ENCODE measurements at places on chromosomes 13 and 19.

DNA sequence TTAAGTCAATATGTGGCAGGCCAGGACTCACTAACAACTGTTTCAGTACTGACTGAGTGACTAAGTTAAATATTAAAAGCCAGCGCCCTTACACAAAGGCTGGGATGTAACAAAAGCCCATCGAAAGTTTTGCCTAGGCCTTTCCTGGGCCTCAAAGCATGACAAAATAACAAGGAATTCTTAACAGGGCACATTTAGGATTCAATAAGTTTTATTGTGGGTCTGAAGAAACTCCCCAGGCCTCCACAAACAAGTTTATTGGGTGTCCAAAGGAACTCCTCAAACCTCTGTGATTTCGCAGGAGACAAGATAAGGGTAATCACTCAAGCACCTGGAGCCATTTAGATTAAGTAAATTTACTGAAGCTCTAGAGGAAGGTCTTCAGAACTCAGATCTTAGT, 130.7 kb upstream of the SGCG start:
- DNase-seq: no peak

DNA sequence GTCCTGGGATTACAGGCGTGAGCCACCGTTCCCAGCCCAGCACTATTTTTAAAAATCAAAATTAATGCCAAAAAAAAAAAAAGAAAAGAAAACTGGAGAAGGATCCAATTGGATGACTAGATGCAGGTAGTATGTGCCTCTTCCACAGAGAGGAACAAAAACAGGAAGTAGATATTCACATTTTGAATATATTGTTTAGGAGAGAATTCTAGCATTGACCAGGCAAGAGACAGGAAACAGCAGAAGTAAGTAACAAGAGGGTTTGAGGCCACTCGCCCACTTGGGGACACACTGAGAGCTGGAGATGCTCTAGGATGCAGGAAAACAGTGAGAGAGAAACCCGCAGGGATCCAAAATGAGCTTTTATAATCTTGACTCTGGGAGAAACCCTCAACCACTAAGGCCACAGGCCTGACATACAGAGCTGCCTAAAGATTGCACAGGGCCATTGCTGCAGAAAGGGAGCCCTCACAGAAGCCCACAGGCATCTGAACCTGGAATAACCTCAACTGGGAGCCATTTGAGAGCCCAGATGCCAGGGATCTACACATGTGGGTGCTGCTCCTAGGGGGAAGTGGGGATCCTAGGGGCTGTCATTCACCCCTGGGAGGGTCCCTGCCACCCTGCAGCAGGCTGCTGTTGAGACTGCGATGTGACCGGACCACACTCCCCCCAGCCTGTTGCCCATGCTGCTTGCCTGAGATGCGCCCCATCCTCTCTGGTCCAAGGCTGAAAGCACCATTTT, 28.2 kb downstream of the IGFL2 start:
- no peak for DNase-seq

DNA sequence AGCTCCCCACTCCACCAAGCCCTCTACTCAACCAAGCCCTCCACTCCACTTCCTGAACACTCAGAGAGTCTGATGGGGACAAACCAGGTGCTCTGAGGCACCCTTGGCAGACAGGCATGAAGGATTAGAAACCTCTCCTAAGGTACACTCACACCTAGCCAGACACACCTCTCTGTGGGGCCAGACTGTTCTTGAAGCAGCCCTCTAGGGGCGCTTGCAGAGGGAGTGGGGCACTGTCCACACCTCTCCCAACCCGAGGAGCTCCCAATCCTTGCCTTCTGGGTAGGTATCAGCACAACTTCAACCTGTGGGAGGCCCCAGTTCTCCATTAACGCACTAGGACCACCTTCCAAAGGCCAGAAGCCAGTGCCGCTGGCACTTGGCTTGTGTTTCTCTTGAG, 108.7 kb upstream of the VSTM2B start:
- DNase-seq: no peak

DNA sequence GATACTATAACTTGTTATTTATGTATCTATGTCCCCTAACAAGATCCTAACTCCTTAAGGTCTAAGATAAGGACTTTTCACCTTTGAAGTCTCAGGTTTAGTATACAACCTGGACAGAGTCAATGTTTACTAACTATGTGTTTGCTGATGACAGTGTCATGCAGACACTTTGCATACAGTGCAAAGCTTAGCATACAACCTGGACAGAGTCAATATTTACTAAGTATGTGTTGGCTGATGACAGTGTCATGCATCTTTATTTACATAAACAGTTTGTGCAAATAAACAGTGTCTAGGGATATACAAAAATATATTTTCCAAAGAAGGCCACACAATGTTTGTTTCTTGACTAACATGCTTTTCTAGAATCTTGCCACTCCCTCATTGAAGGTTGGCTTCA, 34.7 kb downstream of the DCT start:
- no peak for DNase-seq

- no peak for DNase-seq
Observed at GRCh38 chr19:40241809-40242384, 15.4 kb upstream of the CCNP start.

Measured in stimulated activated CD8-positive, alpha-beta memory T cell treated with anti-CD3 and anti-CD28 coated beads, Interleukin-12 subunit alpha, Interleukin-12 subunit beta, amount 100 ng/mL, for 1 hour (primary cell).